ENCODE measurements at places on chromosomes 11 and 22.

- no peak for DNase-seq
Measured at GRCh38 chr11:78532991-78533390, 41.7 kb downstream of the NARS2 start.

- DNase-seq = no peak
Measured at GRCh38 chr11:11020747-11021149, 162.9 kb upstream of the ZBED5 start.

GRCh38 chr22:49297286-49297870 lies 530.3 kb downstream of the BRD1 start:
- DNase-seq = no peak

GRCh38 chr11:17786824-17787525 lies 52.4 kb downstream of the KCNC1 start:
- DNase-seq = no peak

GRCh38 chr11:61012737-61013215 lies 41.3 kb downstream of the CD6 start:
- no peak for DNase-seq

GRCh38 chr22:36358533-36359469 lies 29.0 kb downstream of the MYH9 start:
- DNase-seq = no peak

GRCh38 chr11:95076416-95076815 lies 9.7 kb downstream of the SRSF8 start:
- no peak for DNase-seq

DNA sequence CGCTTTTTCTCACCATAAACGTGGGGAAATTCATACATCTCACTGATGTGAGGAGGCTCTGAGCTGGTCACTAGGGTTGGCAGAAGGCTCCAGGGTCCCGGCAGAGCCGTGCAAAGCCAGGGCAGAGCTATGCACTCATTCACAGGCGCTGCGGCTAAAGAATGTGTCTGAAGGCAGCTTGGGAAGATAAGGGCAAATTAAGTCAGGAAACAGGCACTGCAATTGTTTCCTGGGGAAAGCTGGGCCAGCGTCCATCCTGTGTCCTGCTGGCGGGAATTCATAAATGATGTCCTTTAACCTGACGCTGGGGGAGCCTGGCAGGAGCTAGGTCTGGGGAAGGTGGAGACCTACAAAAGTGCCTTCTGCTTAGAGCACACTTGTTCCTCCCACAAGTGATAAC lies 27.6 kb downstream of the PKNOX2 start:
- DNase-seq = no peak

- no peak for DNase-seq
Measured at GRCh38 chr11:10567446-10567845, 1.0 kb downstream of the LYVE1 start.

DNA sequence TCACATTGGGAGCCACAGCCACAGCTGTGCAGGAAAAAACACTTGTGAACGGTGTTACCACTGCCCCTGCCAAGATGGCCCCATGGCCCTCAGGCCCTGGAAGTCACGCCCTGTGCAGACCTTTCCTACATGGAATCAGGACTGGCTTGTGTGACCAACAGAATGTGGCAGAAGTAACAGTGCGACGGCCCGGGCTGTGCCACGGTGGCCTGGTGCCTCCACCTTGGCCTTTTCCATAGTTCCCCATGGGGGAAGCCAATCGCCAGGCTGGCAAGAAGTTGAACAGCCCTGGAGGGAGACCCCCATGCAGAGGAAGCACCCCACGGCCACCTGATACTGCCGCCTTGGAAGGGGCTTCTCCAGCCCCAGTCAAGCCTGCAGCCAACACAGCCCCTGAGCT lies 48.0 kb downstream of the DHCR7 start:
- no peak for DNase-seq

DNA sequence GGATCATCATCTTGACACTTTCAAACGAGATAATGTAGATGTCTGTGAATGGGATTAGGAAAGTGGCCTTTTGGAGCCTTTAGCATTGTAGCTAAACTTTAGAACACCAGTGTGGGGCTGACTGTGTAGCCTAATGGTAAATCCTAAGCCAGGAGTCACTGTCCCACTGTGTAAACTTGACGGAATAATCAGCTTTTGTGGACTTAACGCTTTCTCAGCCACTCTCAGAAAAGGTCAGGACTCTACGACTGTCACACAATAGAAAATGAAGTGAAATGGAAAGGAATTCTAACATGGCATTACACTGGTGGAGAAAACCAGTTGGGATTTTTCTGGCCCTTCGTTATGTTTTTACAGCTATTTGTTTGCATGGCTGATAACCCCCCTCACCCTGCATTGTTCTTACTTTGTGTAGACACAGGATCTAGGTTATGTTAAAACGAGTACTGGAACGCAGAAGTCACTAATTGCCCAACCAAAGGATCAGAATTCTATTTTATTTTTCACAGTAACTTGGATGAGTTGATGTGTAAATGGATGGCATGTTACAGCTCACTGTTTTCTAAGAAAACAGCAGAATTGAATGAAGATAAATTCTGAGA lies 22.0 kb upstream of the GRAMD1B start:
- DNase-seq = no peak

GRCh38 chr11:73323464-73323863 lies 15.4 kb downstream of the ARHGEF17 start:
- no peak for DNase-seq

DNA sequence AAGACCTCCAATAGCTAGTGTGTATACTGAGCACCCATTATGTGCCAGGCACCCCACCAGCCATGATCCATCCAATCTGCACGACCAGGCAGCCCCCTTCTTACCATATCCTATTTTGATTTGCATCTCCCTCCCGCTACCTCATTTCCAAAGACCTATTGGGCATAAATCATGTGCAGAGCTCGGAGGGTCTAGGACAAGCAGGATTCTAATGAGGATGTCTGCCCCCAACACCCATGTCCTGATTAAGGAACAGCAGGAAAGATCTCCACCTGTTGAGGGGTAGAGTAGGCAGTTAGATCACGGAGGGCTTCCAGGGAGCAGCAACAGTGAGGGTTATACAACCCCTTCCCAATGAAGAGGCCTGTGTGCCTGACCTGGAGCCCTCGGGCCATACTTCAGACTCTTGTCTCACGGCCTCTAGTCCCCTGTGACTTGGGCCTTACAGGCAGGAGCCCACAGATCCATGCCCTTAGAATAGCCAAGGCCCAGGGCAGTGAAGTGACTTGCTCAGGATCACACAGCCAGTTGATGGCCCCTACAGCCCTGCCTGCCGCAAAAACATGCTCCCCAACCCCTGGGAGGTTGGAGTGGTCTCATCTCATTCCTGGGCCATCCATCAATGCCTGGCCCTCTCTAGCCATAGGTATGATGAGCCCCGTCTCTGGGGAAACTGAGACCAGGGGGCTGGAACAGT lies 3.5 kb downstream of the RAB3IL1 start:
- no peak for DNase-seq

DNA sequence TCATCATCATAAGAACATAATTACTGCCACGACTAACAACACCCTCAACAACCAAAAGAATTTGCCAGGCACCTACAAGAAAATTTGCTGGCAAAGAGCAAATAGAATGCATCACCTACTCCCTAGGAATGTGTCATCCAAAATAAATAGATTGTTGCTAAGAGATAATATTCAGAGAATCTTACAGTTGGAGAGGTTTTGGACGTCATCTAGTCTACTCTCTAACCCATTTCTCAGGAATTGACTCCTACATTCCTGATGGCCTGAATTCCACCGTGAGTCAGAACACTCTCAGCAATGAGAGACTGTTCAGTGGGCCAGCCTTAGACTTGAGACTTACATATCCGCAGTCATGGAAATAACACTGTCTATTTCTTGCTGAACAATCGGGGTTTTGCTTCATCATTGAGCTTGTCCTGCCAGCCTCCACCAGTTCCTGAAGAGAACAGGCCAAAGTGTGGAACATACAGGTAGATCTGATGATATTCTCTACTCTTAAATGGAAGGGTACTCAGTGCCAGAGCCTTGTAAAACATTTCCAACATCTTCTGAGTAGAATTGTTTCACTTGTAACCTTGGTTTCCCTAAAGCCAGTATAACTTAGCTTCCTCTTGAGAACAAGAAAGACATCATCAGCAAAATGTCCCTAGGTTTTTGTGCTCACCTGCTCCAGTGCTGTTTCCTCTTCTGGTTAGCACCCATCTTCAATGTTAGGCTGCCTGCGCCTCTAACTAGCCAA lies 8.3 kb downstream of the KIRREL3 start:
- DNase-seq = no peak

GRCh38 chr22:45262931-45263462 lies 21.8 kb upstream of the UPK3A start:
- no peak for DNase-seq

DNA sequence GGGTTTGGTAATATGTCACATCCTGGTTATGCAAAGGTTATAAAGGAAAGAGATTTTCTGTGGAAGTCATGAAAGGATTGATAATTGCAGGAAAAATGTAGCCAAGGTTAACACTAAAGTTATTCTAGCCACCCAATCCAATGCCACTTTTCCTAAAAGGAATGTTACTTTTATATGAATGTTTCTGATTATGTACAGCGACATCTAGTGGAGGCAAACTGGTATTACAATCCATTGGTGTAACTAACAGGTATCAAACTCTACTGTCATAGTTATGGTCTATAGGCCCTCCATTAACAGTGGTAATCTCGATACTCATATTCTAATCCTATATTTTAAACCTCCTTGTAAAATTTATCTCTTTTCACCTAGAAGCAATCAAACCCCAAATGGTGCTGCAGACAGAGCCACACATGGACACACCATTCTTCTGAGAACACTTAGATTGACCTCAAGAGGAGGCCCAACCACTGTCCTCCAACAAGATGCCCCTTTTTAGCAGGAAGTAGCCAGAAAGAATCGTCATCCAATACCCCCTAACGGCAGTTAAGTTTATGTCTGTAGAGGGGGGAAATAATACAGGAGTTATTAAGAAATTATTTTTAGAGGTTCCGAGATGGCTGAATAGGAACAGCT lies 74.9 kb upstream of the RAG2 start:
- no peak for DNase-seq

DNA sequence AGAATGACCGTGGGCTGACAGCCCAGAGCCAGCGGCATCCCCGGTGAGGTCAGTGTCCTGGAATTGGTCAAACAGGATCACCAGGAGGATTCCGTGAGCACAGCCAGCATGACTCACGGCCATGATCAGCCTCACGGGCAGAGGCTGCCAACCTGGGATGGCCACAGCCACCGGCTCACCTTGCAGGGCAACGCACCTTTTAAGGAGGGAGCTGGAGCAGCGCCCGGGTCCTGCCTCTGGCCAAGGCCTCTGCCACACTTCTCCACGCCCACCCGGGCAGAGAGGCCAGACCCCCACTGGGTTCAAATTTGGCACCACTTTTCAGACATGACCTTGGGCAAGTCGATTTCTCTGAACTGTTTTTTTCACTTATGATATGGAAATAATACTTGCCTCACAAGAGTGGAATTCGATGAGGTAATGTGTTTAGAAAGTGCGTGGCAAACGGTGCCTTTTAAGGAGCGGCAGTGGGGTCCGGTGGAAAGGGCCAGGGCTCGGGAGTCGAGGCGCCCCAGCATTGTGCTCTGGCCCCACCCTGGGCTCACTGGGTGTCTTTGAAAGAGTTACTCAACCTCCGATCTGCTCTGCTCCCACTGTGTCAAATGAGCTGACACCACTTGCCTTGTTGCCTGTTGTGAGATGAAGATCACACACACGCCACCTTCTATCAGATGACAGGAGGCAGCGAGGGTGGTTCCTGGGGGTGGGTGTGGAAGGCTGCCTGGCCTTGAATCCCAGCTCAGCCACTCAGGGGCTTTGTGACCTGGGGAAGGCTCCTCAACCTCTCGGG lies 16.0 kb downstream of the TXN2 start:
- no peak for DNase-seq

DNA sequence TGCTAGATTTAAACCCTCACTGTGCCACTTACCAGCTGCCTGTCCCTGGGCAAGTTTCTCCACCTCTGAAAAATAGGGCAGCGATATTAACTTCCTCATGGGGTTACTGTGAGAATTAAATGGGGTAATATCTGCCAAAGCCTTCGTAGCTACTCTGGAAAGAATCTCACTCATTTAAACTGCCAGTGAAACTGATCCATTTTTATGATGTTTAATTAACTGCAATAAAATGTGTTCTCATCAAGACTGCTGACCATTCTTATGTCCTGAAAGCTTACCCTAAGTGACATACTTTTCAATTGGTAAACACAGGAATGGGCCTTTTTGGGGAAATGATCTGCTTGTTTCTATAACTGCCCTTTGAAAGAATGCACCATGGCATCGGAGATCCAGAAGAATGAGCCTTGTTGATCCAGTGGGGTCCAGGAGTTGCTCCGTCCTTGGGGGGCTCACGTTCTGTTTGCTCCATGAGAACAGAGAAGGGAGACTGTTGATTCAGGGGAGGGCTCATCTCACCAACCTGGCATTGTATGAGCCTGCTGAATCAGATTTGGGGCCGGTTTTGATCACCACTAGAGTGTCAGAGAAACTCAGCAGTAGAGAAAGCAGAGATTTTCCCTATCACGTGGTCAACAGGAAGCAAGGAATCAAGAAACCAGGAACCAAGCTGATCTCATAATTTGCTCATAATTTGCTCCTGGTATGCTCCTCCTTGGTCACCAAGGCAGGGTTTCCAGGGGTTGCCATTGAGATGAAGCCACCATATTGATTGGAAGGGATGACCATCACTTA lies 7.0 kb upstream of the CCDC86 start:
- no peak for DNase-seq

GRCh38 chr22:20794650-20795413 lies 20.9 kb downstream of the SERPIND1 start:
- no peak for DNase-seq

DNA sequence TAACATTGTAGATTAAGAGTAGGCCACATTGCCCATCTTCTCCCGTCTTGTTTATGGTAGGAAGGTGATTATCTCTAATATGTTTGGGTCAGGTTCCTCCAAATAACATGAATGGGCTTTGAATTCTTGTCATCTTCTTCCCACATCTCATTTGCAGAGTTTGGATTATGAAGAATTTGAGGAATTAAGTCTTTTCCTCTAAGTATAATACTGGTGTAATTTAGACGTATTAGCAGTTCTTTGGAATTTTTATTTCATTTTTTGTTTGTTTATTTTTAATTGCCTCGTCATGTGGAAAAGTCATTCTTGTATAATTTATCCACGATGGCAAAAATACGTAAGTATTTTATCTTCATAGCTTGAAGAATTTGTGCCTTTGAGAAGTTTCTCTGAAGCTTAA lies 73.4 kb downstream of the ARHGEF12 start:
- DNase-seq = no peak

- DNase-seq = no peak
Measured at GRCh38 chr11:88480223-88480622, 142.7 kb upstream of the CTSC start.

- DNase-seq = no peak
Measured at GRCh38 chr11:34928268-34928959, 12.0 kb downstream of the PDHX start.

GRCh38 chr11:128741511-128741910 lies 47.6 kb downstream of the FLI1 start:
- no peak for DNase-seq
